ENCODE measurements at places on chromosomes 6 and 20. TPM values are rescaled to one million over a fixed set of nuclear protein-coding genes. Genes with fewer than 3 reads are reported as not detected.

Gene MAFB
- 0.40 TPM for polyA plus RNA-seq

Gene RSPH9
- polyA plus RNA-seq: 0.87 TPM

Gene AVP
- polyA plus RNA-seq: not detected

Gene MRAP2
- polyA plus RNA-seq: 0.10 TPM

Gene MYLIP
- 5.2 TPM for polyA plus RNA-seq

Gene CLPSL1
- polyA plus RNA-seq: not detected

Gene BPIFB4
- not detected for polyA plus RNA-seq

Gene PRSS16
- polyA plus RNA-seq: 0.15 TPM

Gene CLDN20
- 0.05 TPM for polyA plus RNA-seq

Gene GTSF1L
- polyA plus RNA-seq: not detected

Gene ADGRB3
- 0.01 TPM for polyA plus RNA-seq

Gene SPATA25
- 0.11 TPM for polyA plus RNA-seq

Gene ME1
- 35.8 TPM for polyA plus RNA-seq

Gene GSTA2
- polyA plus RNA-seq: not detected

Gene TCF15
- not detected for polyA plus RNA-seq

Gene BMP5
- polyA plus RNA-seq: 0.05 TPM

Gene DYNLT2
- polyA plus RNA-seq: 0.49 TPM

Gene LZTS3
- polyA plus RNA-seq: 2.6 TPM

Gene C6orf120
- polyA plus RNA-seq: 35.5 TPM

Gene CPXM1
- polyA plus RNA-seq: 0.92 TPM

Gene LATS1
- 14.5 TPM for polyA plus RNA-seq

Gene BMP2
- polyA plus RNA-seq: 1.9 TPM

Gene HCRTR2
- polyA plus RNA-seq: not detected

Gene CYP39A1
- 0.24 TPM for polyA plus RNA-seq

Gene MAN1A1
- 39.5 TPM for polyA plus RNA-seq

All from fibroblast of lung (primary cell).